ENCODE measurements at places on chromosomes 2 and 18.

DNA sequence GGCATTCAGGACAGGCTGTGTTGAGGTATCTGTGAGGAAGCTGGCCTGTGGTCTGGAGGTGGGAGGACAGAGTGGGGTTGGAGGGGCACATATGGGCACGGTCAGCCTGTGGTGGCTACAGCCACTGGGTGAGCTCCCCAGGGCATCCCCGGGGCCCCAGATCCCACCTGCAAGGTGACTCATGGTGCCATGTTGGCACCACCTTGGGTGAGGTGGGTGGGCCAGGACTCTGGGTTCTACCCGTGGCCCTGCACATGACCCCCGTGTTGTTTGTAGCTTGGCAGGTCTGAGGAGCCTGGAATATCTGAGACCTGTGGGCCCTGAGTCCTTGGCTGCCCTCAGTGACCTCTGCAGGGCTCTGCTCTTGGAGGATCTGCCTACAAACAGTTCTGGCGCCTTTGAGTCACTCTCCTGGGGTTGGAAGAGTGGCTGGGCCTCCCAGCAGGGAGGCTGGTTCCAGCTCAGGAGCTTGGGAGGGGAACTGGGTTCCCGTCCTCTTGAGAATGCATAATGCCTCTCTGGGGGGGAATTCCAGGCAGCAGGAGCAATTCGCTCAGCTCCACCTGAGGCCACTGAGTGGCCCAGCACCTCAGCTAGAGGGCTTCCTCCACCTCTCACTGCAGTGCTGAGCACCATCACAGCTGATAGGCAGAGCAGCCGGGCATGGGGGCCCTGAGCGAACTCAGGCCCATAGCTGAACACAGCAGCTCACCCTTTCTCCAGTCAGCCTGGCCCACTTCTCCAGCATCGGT, 105.1 kb downstream of the DYSF start:
- no peak for DNase-seq

DNA sequence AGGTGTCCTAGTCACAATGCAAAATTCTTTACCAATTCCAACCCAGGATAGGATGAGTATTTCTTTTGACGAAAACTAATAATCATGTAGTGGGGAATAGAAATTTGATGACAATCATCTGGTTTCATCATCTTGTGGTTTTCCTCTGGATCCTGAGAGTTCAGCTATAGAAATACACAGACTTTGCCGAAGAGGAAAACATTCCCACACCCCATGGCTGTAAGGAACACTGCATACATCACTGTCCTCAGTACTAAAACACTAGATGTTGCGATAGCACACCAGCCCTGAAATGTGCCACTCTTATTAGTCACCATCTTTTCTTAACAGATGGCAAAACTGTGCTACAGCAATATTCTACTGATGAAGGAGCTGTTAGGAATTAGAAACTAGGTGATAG, 29.4 kb downstream of the CERKL start:
- no peak for DNase-seq

GRCh38 chr2:203177361-203177760, 61.5 kb upstream of the CYP20A1 start:
- DNase-seq: no peak

DNA sequence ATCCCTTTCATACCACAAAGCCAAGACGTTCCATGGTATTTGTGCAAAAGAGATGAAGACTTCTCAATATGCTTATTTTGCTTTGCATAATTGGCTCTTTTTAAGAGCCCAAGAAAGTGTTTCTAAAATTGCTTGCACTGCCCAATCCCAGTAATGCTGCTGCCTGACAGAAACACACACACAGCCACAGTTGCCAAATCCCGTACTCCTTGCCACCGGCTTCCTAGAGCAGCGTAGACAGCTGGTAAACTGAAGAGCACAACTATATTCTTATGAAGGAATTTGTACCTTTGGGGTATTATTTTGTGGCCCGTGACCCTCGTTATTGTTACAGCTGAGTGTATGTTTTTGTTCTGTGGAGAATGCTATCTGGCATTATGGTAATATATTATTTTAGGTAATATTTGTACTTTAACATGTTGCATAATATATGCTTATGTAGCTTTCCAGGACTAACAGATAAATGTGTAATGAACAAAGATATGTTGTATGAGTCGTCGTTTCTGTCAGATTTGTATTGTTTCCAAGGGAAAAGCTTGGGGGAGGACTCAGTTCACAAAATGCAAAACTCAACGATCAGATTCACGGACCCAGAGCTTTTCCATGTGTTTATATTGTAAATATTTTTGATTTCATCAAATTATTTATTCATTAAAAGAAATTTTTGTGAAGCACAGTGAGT, 202.9 kb upstream of the RAB12 start:
- DNase-seq: no peak

DNA sequence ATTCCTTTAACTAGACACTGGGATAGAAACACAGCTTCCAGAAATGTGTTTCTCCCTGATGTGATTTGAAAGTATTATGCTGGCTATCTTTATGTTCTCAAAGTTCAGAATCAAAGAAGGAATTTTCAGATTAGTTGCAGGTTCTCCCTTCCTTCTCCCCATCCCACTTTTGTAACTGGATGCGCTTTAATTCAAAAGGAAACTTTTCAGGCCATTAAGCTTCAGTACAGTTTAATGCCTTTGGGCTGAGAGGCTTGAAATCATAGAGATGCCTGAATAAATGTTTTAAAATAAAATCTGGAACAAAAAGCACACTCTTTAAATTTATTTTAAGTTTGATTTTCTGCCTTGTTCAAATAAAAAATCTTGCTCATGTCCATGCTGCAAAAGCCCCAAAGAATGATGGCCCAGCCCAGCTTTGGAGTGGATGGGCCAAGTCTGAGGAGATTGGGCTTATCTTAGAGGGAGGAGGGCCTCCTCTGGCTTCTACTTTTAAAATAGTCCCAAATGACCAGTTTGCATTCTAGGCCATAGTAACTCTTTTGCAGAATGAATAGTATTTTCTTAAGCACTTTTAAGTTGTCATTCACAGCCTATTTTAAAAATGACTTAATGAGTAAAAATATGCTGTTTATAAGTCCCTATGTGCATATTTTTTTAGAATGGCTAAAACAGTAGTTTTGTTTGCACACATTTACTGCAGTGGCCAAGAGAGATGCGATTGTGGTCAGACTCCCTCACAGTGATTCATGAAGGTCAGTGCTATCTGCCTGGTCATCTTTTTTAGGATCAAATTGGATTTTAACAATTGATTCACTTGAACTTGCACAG, 129.2 kb downstream of the MTX2 start:
- DNase-seq: no peak

- DNase-seq: no peak
These were observed 158.4 kb upstream of the CDH7 start for GRCh38 chr18:65592435-65592834.

DNA sequence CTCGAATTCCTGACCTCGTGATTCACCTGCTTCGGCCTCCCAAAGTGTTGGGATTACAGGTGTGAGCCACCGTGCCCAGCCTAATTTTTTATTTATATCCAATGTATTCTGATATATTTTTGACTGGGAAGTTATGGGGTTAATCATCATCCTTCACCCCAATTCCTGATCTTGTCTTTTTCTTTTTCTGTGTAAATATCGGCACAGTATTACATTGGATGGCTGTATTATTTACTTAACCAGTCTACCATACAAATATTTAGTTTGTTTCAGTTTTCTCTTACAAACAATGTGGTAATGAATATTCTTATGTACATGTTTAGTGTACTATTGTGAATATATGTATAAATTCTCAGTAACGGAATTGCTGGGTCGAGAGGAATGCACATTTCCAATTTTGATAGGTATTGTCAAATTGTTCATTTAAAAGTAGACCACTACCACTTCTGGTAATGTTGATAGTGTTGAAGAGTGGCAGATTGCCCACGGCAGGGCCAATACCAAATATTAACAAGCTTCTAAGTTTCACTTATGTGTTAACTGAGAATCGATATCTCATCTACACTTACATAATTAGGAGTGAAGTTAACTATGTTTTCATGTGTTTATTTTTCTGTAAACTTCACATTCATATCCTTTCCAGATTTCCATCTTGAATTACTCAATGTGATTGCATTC, 196.7 kb downstream of the ALPK2 start:
- DNase-seq: no peak

DNA sequence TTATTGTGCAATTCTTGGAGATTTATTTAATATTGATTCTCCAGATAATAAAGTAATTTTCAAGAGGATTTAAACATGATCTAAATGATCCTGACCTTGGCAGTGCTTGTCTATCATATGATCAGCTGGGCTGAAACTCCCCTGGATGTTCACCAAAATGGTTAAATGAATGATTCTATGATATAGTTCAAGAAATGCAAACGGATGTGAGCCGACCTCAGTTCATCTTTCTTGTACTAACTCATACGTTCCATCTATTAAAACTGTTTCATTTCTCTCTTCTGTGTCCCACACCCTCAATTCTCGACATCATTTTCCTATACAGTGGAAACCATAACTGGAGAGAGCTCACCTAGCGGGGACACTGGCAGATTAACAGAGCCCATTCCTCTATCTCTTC, 281.7 kb upstream of the CCDC68 start:
- DNase-seq: no peak

DNA sequence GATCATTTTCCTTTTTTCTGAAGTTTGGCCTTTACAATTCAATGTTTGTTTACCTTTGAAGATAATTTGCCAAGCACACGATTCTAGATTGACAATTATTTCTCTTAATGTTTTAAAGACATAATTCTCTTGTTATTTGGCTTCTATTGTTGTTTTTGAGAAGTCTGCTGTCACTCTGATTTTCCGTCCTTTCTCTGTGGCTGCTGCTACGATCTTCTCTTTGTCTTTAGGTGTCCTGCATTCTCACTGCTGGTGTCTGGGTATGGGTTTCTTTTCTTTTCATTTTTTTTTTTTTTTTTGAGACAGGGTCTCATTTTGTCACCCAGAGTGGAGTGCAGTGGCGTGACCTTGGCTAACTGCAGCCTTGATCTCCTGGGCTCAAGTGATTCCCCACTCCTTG, 15.1 kb upstream of the FAM228A start:
- no peak for DNase-seq

DNA sequence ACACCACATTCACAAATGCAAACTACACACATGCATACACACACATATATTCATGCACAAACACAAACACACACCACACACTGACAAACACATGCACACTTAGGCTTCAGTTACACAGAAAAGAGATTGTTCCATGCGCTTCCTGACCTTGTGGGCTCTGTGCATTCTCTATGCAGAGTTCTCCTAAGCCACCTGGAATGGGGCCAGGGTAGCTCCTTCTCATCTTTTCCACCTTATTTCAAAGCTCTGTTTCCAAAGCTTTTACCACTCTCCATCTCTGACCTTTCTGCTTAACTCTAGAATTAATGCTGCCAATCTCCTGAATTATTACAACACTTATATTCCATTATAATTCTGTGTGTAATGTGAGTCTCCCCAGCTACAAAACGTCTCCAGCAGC, 522.3 kb upstream of the MYT1L start:
- DNase-seq: no peak

DNA sequence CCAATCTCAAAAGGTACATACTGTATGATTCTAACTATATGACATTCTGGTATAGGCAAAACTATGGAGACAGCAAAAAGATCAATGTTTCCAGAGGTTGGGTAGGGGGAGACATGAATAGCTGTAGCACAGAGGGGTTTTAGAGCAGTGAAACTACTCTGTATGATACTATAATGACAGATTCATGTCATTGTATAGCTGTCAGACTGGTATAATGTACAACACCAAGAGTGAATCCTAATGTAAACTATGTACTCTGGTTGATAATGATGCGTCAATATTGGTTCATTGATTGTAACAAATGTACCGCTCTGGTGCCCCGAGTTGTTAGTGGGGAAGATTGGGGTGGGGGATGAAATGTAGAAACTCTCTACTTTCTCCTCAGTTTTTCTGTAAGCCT, 172.4 kb upstream of the SPOPL start:
- no peak for DNase-seq

GRCh38 chr2:215707608-215708007, 271.7 kb upstream of the FN1 start:
- no peak for DNase-seq

Data from stimulated activated CD8-positive, alpha-beta memory T cell treated with anti-CD3 and anti-CD28 coated beads, Interleukin-7, amount 100 ng/mL, for 1 hour (primary cell).